ENCODE measurements at places on chromosomes 11 and 22. TPM values are rescaled to one million over a fixed set of nuclear protein-coding genes. Genes with fewer than 3 reads are reported as not detected.

The PLEKHB1 gene
- 1.0 TPM for total RNA-seq

The NF2 gene
- total RNA-seq = 28.9 TPM

The TCF20 gene
- 19.5 TPM for total RNA-seq

The CARD18 gene
- not detected for total RNA-seq

The KRTAP5-9 gene
- not detected for total RNA-seq

The OR10A5 gene
- total RNA-seq = not detected

The POGLUT3 gene
- 104 TPM for total RNA-seq

The LDHAL6A gene
- not detected for total RNA-seq

The MALAT1 gene
- 27,753 TPM for total RNA-seq

The MIOX gene
- total RNA-seq = not detected

The RFPL2 gene
- not detected for total RNA-seq

The PRR33 gene
- not detected for total RNA-seq

The DNAJB7 gene
- total RNA-seq = not detected

The GNG3 gene
- 0.37 TPM for total RNA-seq

The FIBIN gene
- total RNA-seq = 46.9 TPM

The FAT3 gene
- total RNA-seq = 56.7 TPM

The MICALL1 gene
- total RNA-seq = 22.7 TPM

The XKR3 gene
- not detected for total RNA-seq

The CHADL gene
- 1.8 TPM for total RNA-seq

The CYP2D6 gene
- total RNA-seq = 0.48 TPM

The SYT7 gene
- total RNA-seq = 1.1 TPM

The OR56A1 gene
- total RNA-seq = 0.05 TPM

The CLTCL1 gene
- total RNA-seq = 7.0 TPM

The MYBPC3 gene
- not detected for total RNA-seq

The SPDYC gene
- total RNA-seq = not detected

The SNX32 gene
- total RNA-seq = 0.85 TPM

The SCARF2 gene
- 10.4 TPM for total RNA-seq

The ABCG4 gene
- total RNA-seq = 0.95 TPM

The C11orf42 gene
- not detected for total RNA-seq

The OR52J3 gene
- total RNA-seq = not detected

The GRIA4 gene
- total RNA-seq = 3.1 TPM

The ZFTA gene
- 13.5 TPM for total RNA-seq

The DBX1 gene
- total RNA-seq = not detected

The CRYAB gene
- 21.3 TPM for total RNA-seq

The KLHL35 gene
- 1.7 TPM for total RNA-seq
